ENCODE measurements at places on chromosomes 5 and 9.

- no peak for DNase-seq
These were observed 4.3 kb downstream of the RPL12 start for GRCh38 chr9:127446713-127447415.

DNA sequence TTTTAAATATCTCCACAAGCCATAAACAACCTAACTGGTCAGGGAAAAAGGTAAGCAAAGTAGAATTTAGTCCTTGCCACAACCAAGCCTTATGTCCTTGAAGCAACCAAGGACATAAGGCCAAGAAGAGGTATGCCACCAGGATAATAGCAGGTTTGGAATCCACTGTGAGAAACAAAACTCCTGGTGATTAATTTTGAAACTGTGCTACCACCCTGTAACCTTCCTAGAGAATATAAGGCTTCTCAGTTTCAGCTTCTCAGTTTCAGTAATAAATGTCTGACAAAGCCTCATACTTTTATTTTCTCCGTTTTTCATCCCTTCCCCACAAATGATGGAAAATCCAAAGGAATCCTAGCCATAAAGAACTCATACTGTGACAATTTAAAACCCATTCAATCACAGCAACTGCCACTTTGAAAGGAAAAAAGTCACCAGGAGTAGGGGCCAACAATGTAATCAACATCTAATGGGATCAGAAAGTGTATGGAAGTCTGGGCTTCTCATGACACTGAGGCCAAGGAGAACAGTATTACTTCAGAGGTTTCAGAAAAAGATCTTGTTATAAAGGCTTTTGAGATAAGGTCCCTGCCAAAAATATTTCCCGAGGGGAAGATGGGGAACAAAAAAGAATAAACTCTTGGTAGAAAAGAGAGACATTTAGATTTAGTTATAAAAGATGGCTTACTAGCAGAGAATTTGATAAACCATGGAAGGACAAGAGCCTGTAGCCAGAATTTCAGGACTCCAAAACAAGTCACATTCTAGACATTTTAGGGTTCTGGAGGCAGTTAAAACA, 189.2 kb downstream of the TSSK1B start:
- DNase-seq, result no peak

- no peak for DNase-seq
These were observed 108.6 kb upstream of the TBC1D2 start for GRCh38 chr9:98364086-98364485.

DNA sequence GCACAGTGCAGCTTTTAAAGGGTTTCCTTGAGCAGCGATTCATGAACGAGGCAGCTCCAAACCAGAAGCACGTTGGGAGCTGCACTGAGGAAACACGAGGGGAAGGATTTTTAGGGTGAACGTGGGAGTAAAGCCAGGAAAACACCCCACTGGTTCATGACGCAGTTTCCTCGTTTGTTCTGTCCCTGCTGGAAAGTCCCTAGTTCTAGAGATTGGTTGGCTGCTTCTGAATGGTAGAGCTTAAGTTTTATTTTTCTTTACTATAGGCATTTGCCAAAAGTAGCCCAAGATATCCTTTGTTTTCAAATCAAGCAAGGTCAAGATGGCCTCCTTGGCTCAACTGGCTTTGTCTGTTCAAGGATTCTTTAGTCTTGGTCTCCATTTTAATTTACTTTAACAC, 116.5 kb upstream of the CACNA1B start:
- no peak for DNase-seq

DNA sequence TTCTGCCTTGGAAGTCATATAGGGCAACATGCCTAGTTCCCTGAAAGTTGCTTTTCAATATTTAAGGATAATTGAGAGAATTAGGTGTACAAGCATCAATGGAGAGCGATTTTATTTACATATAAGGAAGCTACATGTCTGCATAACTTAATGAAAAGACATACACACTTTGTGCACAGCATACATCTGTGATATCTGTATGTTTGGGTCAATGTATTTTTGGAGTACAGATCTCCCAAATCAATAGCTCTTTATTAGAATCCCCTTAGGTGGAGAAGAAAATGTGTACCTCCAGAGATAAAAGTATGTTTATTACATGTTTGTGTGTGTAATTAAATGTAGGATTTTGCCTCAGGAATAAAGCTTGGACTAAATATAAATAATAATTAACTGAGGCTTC, 373.7 kb upstream of the CCNH start:
- no peak for DNase-seq

GRCh38 chr9:87300915-87301314, 196.8 kb upstream of the DAPK1 start:
- no peak for DNase-seq

DNA sequence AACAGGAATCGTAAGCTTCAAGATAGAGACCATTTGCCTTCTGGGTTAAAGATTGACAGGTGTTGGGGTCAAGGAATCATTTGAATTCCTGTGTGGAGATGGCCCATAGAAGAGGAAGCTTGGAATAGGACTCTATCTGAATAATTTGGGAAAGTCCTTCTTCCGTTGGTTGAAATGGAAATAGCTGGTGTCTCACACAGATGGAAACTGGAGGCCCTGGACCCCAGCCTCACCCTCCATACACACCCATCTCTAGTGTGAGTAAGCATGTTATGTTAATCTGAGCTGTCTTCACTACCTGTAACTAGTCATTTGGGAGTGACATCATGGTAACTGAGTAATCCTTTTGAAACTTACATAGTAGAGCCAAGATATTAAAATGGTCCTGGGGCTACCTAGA, 184.4 kb downstream of the CD180 start:
- DNase-seq, result no peak

- no peak for DNase-seq
These were observed 23.9 kb upstream of the PPP3R2 start for GRCh38 chr9:101618698-101619097.

DNA sequence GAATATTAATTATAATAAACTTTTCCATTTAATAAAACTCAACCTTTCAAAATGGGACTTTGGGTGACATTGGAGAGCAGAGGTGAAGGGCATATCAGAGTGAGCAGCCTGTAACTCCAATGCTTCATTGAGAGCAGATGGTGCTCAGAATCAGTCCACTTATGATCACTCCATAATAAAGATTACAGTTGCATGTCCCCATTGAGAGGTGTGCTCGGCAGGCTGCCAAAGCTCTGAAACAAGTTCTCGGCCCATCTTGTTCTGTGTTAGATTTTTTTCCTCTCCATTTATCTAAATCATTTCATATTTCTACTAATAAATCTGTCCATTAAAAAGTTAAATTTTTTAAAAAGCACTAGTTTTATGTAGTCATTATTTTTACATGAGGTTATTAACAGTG, 1786.4 kb upstream of the WWC1 start:
- no peak for DNase-seq

DNA sequence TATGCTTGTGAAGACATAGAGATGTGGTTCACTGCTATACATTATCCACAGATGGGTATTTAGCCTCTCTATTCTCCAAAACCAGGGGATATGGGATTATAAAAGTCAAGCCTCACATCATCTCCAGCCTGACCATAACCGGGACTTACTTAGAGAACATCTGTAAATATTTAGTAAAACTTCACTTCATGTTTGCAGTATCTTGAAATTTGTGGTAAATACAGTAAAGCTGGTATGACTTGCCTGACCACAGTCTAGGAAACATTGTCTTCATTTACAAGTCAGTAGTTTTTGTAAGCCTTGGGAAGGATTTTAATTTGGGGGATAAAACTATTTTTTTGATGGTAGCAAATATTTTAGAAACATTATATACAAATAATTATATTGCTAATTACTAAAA, 64.2 kb downstream of the MAST4 start:
- no peak for DNase-seq

DNA sequence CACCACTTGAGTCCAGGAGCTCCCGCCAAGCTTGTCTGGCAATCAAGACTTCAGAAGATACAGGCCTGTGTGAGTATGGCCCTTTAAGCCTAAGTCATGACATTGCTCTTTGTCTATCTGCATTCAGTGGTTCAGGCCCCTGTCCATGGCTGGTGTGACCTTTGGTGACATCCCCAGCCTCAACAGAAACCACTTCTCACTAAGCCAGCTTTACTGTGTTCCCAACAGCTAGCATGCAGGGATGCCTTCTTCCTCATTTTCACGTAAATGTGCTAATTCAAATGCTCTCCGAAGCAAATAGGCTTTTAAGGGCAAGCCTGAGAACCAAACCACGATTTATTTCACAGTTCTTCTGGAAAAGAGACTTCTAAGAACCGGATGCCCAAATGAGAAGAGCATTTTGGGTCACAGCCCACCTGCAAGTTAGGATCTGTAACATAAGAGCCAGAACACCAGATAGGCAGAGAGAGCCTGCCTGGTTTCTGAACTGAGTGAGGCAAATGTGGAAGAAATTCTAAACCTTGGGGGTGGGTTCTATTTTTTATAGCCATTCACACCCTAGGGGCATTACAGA, 14.9 kb downstream of the CD180 start:
- no peak for DNase-seq

GRCh38 chr5:176570044-176570443, 20.9 kb downstream of the CDHR2 start:
- no peak for DNase-seq

DNA sequence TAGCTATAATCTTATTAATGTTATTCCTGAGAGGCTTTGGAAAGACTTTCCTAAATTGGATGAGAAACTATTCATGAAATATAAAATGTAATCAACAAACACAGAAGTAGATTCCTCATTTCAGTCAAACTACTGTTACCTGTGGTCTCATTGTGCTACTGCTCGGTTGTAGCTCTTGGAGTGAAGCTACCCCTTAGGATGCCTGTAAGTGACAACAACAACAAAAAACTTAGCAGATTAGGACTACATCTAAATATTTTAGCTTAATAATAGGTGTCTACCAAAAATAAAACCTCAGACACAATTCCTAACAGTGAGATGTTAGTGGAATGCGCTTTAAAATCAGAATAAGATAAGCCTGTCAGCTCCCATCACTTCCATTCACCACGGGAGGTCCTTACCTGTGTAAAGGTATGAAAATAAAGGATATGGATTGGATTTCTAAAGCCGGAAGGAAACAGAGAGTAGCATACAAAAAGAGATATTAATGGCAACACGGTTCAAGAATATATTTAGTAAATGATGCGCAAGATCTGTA, 369.2 kb downstream of the OSTF1 start:
- DNase-seq, result no peak

GRCh38 chr9:108668191-108668937, 187.4 kb downstream of the ACTL7B start:
- DNase-seq, result no peak

GRCh38 chr5:172497591-172498255, 43.4 kb upstream of the SH3PXD2B start:
- DNase-seq, result no peak

DNA sequence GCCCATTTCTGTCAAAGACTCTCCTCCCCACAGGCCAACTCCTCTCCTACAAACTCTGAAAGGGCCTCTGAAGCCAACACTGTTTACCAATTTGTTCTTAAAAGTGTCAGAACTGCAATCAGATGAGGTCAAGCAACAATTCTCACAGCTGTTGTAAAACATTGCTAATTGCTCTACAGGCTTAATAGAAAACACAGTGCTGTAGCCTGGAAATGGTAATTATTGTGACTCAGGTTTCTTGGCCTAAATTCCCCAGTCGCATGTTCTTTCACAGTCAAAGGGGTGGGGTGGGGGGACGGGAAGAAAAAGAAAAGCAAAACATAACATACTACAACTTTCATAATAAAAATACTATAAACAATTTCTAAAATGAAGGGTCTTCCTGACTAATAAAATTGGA, 343.2 kb downstream of the DMAC1 start:
- DNase-seq, result no peak

- no peak for DNase-seq
These were observed 158.9 kb downstream of the SAXO1 start for GRCh38 chr9:18874069-18874468.

DNA sequence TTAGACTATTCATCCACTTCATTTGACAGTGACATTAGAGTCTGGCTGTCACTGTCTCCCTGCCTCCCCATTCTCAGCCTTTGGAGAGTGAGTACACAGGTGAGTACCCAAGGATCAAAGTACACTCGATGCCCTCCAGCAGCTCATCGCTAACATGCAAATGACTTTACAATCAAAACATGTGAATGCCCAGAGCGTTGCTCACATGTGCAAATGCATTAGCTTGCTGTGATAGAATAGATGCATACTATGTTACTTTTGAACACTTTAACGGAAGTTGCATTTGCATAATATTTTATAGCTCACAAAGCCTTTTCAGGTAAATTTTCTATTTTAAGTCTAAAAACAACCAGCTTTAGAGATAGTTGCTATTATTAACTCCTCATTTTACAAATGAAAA, 107.6 kb downstream of the SYK start:
- no peak for DNase-seq

- no peak for DNase-seq
These were observed 1.4 kb downstream of the GABRG2 start for GRCh38 chr5:162068936-162069335.

- DNase-seq, result no peak
These were observed 42.3 kb downstream of the TENT4A start for GRCh38 chr5:6755519-6755918.

GRCh38 chr5:56080375-56081052, 85.8 kb upstream of the IL6ST start:
- DNase-seq, result no peak

DNA sequence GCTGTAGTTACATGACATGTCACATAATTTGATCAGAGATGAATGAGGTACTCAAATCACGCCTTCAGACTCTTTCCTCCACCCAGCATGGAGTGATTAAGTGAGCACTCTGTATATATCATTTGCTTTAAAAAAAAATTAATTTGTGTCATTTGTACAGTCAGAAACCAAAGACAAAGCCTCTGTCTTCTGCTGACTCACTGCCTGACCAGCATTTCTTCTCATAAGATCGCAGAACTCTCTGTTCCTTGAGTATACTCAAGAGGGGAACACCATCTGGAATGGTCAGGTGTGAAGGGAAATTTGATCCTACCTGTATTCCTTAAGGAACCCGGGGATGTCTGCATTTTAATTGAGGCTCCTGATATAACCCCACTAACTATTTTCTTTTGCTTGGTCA, 254.4 kb downstream of the FAM114A2 start:
- DNase-seq, result no peak

- no peak for DNase-seq
These were observed 222.4 kb downstream of the CACNA1B start for GRCh38 chr9:138099803-138100598.

DNA sequence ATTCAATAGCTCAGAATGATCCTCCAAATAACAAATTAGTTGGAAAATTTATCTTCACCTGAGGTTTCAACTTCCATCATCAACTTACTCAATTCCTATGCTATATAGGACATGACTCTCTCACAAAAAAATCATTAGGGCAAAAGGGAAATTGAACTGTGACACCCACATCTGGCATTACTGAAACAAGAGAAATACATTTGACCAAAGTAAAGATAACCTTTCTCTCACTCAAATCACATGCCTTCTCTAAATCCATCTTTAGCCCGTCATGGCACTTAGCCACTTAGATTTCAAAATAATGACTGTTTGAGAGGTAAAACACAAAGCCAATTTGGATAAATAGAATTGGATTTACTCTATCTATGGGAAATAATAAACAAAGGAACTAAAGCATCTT, 126.4 kb downstream of the ADAMTS6 start:
- no peak for DNase-seq

- no peak for DNase-seq
These were observed 36.5 kb upstream of the GLDC start for GRCh38 chr9:6681957-6682501.

GRCh38 chr5:137206030-137206715, 293.0 kb downstream of the SPOCK1 start:
- no peak for DNase-seq

- no peak for DNase-seq
These were observed 5.5 kb downstream of the ADRB2 start for GRCh38 chr5:148831590-148832565.
